ENCODE measurements at places on chromosomes 7 and 10. TPM values are rescaled to one million over a fixed set of nuclear protein-coding genes. Genes with fewer than 3 reads are reported as not detected.

The CRTAC1 gene
- total RNA-seq, result 0.74 TPM

The AGAP4 gene
- 1.8 TPM for total RNA-seq

The FKBP6 gene
- total RNA-seq, result not detected

The TSPAN33 gene
- 0.13 TPM for total RNA-seq

The PALD1 gene
- 31.8 TPM for total RNA-seq

The C10orf67 gene
- not detected for total RNA-seq

The NPC1L1 gene
- not detected for total RNA-seq

The FANK1 gene
- 1.9 TPM for total RNA-seq

The ACTL6B gene
- total RNA-seq, result not detected

The NEURL1 gene
- total RNA-seq, result 0.10 TPM

The OAT gene
- 101 TPM for total RNA-seq

The SAP25 gene
- total RNA-seq, result not detected

The CUZD1 gene
- 1.5 TPM for total RNA-seq

The CYP26C1 gene
- total RNA-seq, result 0.30 TPM

The NODAL gene
- total RNA-seq, result not detected

The CCDC172 gene
- total RNA-seq, result not detected

The PDE6C gene
- not detected for total RNA-seq

The SLC26A5 gene
- not detected for total RNA-seq

The BEND7 gene
- total RNA-seq, result 8.8 TPM
